ENCODE measurements at places on chromosomes 6 and 20.

DNA sequence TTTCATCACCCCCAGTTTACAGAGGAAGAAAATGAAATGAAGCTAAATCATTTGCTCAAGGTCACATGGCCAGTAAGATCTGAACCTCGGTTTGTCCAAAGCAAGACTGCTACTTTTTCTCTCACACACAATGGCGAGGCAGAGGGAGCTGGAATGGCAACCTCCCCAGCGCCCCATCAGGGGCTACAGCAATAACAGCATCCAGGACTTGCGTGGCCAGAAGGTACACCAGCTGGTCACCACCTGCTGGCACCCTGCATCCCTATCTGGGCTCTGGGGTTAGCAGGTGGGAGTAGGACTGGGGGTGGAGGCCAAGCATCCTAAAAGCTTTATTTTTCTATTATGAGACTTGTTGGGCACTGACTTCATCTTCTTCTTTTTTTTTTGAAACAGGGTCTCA, 41.3 kb downstream of the TTI1 start:
- no peak for DNase-seq

- no peak for DNase-seq
These were observed 289.2 kb upstream of the RNF24 start for GRCh38 chr20:4304601-4305000.

DNA sequence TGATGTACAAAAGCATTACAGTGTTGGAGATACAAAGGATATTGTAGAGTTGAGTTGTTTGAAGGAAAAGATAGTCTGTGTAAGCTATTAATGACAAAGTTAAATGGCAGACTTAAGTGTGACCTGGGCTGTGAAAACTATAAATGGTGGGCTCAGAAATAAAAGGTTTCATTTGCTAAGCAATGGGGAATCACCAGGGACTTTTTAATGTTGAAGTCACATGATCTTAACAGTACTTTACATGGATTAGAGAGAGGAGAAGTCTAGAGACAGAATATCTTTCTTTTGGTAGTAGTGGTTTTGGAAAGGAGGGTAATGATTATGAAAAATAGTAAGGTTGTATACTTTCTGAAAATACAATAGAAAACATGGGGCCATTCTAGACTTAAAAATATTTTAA, 67.1 kb downstream of the SCAF8 start:
- DNase-seq: no peak

DNA sequence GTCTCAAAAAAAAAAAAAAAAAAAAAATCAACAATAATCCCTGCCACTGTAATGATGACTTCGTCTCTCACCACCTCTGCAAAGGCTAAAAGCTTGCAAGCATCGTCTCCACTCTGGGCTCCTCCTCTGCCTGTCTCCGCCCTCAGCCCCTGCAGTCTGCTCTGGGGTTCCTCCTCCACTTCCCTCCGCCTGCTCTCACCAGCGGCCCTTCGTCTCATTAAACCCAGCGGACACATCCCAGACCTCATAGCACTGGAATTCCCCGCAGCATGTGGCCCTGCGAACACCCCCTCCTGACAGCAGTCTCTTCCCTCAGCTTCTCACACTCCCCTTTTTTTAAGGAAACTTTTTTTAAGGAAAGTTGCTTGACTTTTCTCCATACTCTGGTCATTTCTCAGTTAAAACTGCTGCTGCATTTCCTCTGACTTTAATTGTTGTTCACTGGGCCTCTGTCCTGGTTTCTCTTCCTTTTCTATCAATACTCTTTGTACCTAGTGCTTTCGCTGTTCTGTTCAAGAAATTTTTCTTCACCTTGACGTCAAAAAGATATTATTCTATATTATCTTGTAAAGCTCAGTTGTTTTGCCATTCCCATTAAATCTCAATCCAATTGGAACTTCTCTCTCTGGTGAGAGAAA, 70.9 kb upstream of the PLEKHG1 start:
- peak; percentile 90 for DNase-seq

- no peak for DNase-seq
These were observed 206.8 kb upstream of the SMLR1 start for GRCh38 chr6:130620338-130620781.

GRCh38 chr6:157806856-157807215, 16.2 kb upstream of the SNX9 start:
- no peak for DNase-seq

GRCh38 chr6:8743170-8743745, 307.9 kb upstream of the SLC35B3 start:
- no peak for DNase-seq

- DNase-seq: no peak
These were observed 39.0 kb downstream of the FARS2 start for GRCh38 chr6:5300206-5300764.

DNA sequence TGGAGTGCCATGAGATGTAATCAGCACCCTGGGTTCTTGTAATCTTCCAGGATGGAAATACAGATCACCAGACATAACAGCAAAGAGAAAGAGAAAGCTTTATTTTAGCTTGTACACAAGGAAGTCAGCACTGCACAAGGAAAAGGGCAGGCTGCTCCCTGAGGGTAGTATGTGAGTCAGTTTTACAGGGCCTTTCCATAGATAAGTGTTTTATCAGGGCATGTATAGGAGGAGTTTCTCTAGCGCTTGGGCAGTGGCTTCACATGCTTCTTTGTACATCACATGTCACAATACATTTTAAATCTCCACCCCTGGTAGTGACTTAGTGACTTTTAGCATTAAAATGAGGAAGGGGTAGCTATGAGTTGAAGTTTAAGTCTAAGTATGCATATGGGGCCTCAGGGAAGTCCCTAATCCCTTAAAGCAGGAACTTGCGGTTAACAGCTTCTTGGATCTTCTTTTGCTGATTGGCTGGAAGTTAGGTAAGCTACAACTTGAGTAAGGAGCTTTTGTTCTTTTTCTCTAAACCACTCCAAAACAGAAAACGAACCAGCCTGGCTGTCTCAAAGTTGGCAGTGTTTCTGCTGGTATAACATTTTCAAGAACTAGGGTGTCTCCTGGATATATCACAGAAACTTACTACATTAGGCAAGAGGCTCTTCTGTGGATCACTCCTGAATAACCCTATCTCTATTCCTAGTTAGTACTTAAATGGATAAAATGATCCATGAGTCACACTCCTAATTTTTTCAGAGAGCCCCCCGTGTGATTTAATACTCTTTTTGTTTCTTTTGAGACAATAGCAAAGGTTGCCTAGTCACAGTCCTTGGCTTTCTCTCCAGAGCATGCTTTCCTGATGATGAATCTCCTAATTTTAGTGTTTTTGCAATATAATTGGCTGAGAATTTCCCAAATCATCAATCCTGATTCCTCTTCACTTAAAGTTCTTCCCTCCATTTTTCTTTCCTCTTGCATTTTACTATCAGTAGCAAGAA, 60.2 kb downstream of the MRAP2 start:
- DNase-seq: no peak

DNA sequence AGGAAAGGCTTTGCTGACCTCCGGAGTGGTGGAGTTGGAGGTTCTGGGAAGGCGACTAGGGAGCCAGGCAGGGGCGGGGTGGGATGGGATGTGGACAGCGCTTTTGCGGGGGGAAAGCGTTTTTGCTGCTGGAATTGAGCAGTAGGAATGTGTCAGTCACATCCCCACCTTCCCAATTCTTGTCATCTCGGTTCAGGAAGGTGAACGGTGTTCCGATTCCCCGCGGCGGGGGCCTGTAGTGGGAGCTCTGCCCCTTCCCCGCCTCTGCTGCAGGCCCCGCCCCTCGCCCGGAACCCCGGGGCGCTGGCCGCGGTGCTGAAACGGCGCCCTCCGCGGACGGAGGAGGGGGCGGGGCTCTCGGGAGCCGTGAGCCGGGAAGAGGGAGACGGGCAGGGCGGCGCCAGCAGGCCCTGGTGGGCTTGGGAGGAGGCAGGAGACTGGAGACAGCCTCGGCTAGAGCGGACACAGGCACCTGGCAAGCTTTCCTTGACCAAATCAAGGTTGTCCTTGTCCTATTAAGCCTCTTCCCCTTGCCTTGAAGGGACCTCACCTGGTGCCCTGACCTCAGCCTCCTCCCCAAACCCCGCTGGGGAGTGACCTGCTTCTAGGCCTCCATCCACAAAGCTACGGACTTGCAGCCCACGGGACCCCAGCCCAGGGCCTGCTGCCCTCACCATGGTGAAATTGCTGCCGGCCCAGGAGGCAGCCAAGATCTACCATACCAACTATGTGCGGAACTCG, at the start of gene LHFPL5:
TSS of gene LHFPL5 (plus strand) at position 357 of the 741 bp plus-strand sequence. CDS start at position 676, 319 bp downstream.
- DNase-seq: no peak

GRCh38 chr20:39152742-39153141, 190.6 kb downstream of the DHX35 start:
- DNase-seq: no peak
